ENCODE measurements at places on chromosomes 6 and 20. TPM values are rescaled to one million over a fixed set of nuclear protein-coding genes. Genes with fewer than 3 reads are reported as not detected.

Gene RHAG
- polyA plus RNA-seq = not detected

DNA sequence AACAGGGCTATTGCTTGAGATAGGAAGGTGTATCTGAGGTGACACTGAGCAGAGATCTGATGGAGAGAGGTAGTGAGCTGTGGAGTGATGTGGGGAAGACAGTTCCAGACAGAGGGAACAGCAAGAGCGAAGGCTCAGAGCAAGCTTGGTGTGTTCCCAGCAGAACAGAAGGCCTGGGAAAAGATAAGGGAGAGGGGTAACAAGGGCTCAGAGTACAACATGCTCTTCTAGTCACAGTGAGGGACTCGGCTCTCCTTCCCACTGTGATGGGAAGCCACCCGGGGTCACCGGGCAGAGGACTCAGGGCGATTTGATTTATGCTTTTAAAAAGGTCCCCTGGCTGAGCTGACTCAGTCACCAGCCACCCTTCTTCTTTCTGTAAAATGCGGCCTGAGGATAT lies 33.7 kb downstream of the CAP2 start:
- no peak for DNase-seq

DNA sequence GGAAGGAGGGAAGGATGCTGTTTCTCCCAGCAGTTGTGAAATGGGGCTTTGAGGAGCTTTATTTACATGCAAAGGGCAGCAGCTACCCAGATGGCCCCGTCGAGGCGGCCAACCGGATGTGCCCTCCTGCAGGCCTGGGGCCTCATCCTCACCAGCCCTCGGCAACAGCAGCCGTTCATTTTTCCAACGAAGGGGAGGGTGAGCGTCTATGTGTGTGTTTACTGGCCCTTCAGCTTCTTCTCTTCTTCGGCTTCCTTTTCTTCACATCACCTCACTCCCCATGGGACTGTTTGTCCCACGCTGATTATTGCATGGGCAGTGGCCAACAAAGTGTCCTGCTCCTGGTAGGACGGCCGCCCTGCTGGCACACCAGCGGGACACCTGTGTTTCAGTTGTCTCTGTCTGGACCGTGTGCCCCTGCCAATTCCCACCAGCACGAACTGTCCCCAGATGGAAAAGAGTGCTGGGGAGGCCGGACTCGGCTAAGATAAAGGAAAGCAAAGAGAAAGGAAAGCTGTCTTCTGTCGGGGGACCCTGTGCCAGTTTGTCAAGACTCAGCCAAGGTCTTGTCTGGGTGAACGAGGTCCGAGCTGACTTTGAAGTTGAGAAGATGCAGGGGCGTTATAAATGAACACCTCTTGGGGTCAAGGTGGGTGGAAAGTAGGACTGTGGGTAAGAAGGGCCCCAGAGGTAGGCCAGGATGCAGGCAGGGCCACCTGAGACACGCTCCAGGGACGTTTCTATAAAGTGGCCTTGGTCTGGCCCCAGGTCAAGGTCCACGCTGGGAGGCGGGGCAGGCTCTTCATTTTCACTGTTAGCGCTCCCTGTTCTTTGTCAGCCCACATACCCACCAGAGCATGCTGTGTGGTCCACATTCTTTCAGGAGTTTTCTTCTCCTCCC lies 57.0 kb downstream of the FAM50B start:
- DNase-seq = no peak

GRCh38 chr20:38167851-38168760 lies 3.0 kb upstream of the TGM2 start:
- DNase-seq = peak; percentile 91

GRCh38 chr20:56676001-56676400 lies 46.9 kb downstream of the TFAP2C start:
- DNase-seq = no peak

GRCh38 chr6:30818391-30818841 lies 65.9 kb upstream of the DDR1 start:
- peak; percentile 18 for DNase-seq

DNA sequence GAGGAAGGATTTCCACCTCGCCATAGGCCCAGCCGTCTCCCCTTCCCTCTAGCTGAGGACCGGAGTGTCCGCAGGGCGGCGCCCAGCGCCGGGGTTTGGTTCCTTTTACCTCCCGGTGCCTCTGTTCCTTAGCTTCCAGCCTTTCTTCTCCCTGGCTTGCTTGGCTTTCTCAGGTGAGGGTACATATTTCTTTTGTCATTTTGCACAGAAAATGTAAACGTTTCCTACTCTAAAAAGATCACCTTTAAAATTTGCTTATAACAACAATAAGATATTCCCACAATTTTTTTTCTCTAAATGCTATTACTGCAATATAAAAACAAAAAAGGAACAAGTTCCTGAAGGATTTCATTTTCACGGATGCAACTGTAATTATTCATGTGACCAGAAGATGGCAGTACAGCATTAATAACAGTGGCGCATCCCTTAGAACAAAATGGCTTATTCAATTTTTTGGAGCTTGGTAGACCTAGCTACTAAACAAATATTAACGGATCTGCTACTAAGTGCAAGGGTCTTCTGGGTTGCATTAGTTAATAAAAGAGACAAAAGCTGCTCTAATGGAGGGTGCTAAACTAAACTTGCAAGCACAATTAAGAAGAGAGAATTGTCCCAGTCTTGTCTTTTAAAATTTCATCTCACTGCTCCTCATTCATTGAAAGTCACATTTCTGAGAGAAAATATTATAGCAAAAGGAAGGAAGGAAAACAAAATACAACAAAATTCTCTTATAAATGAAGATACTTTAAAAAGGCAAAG lies 172.9 kb downstream of the ADGRG6 start:
- peak; percentile 65 for DNase-seq

GRCh38 chr20:62830251-62830650 lies 13.4 kb downstream of the COL9A3 start:
- no peak for DNase-seq

Gene SNAP25
- 39.6 TPM for polyA plus RNA-seq

GRCh38 chr6:99119109-99120031 lies 171.6 kb upstream of the FBXL4 start:
- peak; percentile 7 for DNase-seq

Gene SLC17A3
- 5.3 TPM for polyA plus RNA-seq

DNA sequence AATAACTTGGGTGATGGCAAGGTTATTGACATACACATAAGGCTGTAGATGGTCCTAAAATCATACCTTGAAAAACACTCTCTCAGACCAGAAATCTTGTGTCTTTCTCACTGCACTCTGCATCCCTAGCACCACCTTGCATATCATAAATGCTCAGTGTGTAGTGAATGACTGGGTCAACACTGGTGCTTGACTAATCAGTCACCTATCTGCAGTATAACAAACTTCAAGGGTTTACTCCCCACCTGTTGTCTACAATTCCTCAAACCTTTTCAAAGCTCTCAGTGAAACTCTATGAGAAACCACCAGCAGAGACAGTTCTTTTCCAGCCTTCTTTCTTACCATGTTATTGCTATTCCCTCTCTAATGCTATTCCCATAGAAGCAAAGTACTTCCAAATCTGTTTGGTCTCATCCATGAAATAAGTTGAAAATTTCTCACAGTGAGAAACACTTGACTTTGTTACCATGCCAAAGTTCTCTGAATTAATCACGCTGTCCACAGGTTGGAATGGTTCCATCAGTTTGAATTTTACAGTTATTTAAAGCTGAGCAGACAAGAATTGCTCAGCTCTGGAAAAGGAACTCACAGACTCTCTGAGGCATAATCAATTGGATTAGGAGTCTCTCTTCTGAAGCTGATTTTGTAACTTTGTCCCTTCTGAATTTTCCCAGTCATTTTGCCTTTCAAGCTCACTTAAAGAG lies 104.8 kb upstream of the EYA4 start:
- no peak for DNase-seq

DNA sequence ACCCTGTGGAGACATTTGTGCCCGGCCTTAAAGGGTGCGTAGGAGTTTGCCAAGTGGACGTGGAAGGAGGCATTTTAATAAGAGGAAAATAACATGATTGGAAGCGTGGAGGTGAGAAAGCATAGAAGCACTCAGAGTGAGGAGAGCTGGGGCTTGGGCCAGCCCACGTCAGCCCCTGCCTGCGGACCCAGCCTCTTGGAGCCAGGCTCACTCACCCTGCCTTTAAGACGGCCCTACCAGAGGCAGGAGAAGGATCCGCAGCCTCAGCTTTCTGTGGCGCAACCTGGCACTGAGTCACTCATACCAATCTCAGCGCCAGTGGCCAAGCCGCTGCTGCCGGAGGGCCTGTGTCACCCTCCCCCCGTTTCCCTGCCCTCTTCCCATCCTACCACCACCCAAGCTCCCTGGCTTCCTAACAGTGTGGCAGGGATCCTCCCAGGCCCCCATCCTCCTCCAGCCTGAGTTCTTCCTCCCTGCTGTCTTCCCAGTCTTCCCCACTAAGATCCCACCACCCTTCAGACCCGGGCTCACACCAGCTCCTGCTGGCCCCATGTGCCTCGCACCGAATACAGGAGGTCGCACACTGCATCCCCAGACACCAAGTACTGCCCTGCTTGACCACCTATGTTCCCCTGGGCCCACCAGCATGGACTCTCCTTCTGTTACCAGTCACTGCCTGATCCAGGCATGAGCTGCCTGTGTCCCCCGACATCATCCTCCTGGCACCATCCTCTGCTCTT lies 285.2 kb downstream of the UST start:
- peak; percentile 91 for DNase-seq

- peak; percentile 42 for DNase-seq
Observed at GRCh38 chr6:45421709-45422502, 44.2 kb upstream of the SUPT3H start.

Gene ANKEF1
- 11.5 TPM for polyA plus RNA-seq

Gene DEF6
- 0.07 TPM for polyA plus RNA-seq

Measured in A549 (cell line).